ENCODE measurements at places on chromosomes 11 and 22.

DNA sequence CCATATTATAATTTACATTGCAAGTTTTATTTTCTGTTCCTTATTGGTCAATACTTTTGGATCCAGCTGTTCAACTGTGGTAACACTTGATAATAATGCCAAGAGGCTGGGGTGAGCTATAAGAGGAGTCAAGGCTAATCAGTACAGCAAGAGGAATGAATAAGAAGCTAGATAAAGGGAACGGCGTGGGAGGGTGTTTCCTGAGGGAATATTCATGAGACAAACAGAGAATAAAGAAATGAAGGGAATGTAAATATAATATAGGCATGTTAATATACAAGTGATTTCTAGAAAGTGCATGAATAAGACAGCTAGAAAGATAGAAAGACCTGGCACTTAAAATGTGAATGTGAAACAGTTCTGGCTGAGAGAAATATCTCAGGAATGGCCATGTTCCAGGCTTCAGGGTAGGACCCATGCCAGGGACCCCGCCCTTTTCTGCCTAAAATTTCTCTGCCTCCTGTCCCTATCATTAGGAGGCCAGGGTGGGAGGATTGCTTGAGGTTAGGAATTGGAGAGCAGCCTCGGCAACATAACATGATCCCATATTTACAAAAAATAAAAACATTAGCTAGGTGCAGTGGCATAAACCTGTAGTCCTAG is 3.9 kb downstream of the OR51B4 start:
- no peak for DNase-seq

DNA sequence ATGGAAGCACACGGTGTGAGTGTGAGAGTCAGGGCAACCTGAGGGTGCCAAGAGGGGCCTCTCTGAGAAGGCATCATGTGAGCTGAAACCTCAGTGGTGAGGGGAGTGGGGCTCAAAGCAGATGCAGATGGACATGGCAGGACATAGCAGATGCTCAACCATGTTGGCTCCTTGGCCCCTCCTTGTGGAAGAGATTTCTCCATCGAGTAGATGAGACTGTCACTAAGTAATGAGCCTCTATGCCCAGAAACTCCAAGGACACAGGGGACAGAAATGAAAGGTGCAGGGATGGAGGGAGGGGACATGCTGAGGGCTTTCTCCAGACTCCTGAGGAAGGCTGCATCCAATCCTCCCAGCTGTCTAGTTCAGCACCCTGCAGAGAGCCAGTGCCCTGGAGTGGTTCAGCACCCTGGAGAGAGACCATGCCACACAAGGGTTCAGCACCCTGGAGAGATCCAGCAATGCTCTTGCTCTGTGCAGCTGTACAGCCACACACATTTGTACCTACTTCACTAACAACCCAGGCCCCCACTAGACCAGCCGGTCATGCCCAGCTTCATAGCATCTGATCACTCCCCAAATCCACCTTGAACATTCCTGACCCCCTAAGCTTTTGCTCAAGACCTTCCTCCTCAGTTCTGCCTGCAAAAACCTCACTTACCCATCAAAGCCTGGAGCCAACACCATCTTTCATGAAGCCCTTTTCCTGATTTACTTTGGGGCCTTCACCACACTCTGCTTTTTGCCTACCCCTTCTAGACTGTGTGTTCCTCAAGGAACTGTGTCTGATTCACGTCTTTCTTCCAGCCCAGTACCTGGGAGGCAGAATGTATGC is 252.0 kb downstream of the CTTN start:
- peak; percentile 83 for DNase-seq

GRCh38 chr11:134572741-134573675 is 161.0 kb upstream of the B3GAT1 start:
- peak; percentile 1 for DNase-seq

- DNase-seq: no peak
These were observed at the start of gene PNPLA2 for GRCh38 chr11:818396-819128. TSS of gene PNPLA2 (plus strand) at chr11:818914. CDS start at chr11:819719, 805 bp downstream.

DNA sequence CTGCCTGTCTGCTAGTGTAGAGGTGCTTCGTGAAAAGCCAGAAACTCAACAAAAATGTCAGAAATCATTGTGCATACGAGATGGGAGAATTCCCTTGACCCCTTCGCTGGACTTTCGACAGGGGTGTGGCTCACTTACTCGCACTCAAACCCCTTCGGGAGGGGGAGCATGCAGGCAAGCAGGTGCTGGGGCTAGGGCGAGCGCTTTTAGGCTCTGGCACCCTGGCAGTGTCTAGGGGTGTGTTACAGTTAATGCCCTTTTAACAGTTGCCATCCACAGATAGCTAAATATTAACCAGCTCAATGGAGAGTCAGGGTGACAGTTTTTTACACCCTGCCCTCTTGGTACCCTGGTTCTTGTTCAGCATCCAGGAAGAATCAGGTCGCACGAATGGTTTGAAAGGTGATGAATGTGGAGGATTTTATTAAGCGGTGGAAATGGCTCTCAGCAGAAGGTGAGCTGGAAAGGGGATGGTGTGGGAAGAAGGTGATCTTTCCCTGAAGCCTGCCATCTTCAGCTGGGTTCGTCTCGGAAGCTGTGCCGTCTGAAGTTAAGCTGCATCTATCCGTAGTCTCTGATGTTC is 59.6 kb upstream of the SHANK2 start:
- no peak for DNase-seq

DNA sequence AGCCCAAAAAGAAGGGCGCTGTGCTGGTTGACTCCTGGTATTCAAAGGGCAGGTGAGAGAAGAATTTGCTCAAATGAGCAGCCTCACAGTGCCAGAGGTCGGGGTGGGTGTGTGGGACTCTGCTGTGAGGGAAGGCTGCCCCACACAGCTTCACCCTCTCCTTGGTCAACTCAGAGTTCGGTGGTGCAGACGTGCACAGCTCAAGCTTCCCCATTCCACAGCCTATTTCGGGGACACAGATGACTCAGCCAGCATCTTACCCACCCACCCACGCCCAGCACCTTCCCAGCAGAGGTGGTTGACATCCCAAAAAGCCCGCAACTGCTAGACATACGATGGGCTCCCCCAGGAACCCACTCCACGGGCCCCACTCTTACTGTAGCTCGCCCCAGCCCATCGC is 46.5 kb upstream of the CCND1 start:
- DNase-seq: no peak

DNA sequence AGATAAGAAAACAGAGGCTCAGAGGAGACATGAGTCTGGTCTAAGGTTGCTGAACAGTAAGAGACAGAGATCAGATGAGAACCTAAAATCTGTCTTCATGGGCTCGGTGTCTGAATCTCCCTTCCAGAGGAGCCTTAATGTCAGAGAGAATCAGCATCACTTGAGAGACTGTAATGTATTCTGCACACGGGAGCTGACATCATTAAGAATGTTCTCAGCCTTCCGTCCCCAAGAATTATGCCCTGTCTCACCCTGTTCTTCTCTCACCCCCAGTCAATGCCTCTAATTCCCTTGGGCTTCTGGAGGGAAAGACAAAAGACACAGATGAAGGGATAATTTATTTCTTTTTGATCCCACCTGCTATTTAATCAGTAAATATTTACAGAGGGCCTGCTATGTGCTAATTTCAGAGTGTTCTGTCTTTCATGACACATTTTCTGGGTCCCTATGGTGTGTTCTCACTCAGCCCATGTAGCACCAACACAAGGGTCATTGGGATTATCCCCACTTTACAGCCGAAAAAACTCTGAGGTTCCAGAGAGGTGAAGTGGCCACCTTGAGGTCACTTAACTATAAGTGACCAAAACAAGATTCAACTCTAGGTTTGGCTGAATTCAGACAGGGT is 61.8 kb downstream of the CD82 start:
- no peak for DNase-seq

DNA sequence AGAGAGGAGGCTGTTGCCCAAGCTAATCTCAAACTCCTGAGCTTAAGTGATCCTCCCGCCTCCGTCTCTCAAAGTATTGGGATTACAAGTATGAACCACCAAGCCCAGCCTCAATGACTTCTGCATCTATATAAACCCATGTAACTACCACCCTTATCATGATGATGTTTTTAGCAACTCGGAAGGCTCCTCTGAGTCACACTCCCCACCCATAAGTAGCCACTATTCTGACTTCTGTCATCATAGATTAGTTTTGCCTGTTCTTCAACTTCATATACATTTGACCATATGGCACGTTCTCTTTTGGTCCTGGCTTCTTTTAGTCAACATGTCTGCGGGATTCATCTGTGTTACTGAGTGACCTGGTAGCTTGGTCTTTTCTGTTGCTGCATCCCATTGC is 6.4 kb upstream of the FOSL1 start:
- no peak for DNase-seq

DNA sequence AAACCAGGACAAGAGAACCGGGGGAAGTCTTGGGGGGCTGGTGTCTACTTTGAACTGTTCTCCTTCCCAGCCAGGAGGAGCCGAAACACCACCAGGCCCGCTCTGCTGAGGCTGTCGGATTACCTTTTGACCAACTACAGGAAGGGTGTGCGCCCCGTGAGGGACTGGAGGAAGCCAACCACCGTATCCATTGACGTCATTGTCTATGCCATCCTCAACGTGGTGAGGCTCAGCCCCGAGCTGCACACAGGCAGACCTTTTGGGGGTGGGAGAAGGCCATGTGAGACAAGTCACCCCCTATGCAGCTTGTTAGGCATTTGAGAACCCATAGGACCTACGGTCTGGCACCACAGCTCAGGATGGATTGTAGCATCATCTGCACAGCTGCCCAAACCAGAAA is 2.8 kb downstream of the HTR3A start:
- no peak for DNase-seq

GRCh38 chr11:57604296-57605027 is 7.0 kb downstream of the SERPING1 start:
- DNase-seq: no peak

DNA sequence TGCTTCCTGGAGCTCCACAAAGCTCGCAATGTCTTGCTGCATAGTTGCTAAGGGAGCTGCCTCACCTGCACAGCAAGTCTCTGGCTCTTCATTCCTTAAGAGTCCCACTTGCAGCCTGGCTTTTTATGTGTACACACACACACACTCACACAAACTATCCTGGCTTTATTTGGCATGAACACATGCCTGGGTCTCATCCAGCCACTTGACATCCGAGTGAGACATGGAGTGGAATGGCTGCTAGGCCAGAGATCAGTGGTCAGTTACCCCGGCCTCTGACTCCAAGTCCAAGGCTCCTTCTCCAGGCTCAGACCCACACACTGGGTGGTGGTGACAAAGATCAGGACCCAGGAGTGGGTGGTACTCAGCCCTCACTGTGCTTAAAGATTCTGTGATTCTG is 37.9 kb upstream of the CLTCL1 start:
- DNase-seq: no peak

DNA sequence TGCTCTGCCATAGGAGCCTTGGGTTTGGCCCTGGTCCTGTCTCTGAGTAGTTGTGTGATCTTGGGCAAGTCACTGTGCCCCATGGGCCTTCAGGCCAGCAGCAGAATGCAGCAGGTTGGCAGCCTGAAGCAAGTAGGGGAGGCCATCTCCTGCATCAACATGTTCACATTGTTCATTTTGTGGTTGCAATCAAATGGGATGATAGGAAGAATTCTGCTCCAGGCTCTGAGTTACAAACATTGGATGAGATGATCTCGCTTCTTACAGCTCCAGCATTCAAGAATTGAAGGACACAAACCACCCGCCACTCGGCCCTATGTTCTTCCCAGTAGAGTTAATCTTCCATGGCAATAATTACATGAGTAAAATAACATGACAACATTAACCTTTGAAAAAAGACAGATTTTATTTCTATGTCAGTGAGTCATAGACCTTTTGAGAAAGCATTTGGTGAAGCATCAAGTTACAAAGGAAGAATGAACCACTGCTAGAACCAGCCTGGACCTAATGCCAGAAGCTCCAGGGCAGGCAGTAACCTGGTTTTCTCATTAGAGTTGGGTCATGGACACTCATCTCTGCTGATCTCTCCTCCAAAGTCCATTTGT is 308.3 kb upstream of the NCAM1 start:
- DNase-seq: no peak

- DNase-seq: no peak
These were observed 92.1 kb upstream of the MTMR2 start for GRCh38 chr11:96015906-96016565.

GRCh38 chr11:58905011-58905720 is 34.1 kb upstream of the GLYATL1 start:
- no peak for DNase-seq

GRCh38 chr11:29208117-29208516 is 808.7 kb downstream of the KCNA4 start:
- DNase-seq: no peak

DNA sequence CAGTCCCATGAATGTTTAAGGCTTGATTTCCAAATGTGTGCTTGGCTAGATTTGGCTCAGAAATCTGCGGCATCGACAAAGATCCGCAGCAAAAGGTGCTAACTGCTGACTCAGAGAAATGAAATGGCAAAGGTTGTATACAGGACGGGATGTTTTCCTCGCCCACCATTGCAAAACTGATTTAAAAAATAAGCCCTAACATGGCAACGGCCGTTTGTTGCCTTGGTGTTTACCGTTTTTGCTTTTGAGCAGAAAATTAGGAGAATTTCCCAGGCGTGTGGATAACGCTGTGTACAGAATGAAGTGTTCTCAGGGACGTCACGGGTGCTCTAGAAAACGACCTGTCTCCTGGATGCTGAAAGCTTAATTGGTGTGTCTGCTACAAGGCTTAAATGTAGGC is 70.2 kb downstream of the ARHGAP8 start:
- DNase-seq: no peak

- DNase-seq: no peak
These were observed 13.2 kb upstream of the OR4C12 start for GRCh38 chr11:49995565-49995964.

DNA sequence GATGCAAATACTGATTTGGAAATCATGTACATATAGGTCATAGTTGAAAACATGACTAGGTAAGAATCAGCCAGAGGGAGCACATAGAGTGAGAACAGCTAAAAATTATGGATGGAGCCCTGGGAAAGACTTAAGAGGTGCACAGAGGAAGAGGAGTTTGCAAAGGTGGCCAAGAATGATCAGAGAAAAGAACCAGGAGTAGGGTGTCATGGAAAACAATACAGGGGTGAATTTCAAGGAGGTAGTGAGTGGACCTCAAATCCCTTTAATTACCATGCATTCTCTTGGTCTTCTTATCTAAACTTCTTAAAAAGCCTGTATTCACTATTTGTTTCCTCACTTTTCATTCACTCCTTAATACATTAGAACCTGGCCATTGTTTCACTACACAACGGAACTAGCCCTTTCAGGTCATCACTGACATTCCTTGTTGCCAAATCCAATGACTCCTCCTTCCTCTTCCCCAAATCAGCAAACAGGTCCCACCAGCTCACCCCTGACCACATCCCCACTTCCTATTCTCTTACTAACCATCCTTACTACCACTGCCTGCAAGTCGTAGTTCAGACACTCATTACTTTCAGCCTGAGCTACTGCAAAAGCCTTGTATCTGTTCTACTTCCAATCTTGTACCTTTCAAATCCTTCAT is 22.6 kb downstream of the BUD13 start:
- DNase-seq: no peak

GRCh38 chr11:93945596-93945995 is 75.6 kb upstream of the HEPHL1 start:
- no peak for DNase-seq

DNA sequence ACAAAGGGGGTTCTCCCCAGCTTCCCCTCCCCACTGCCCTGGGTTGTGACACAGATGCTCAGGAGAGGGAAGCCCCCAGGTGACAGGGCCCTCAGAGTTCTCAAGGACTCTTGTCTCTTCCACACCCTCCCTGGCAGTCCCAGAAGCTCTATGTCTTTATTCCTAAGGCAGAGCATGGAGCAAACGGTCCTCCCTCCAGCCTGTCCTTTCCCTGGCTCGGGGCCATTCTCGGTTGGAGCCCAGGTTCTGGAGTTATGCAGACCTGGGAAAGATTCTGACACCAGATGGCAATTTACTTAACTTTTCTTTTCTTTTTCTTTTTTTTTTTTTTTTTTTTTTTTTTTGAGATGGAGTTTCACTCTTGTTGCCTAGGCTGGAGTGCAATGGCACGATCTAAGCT is 186.6 kb downstream of the CEP164 start:
- no peak for DNase-seq

- no peak for DNase-seq
These were observed 22.4 kb downstream of the XRRA1 start for GRCh38 chr11:74926304-74927030.
